ENCODE measurements at places on chromosomes 3 and 15.

DNA sequence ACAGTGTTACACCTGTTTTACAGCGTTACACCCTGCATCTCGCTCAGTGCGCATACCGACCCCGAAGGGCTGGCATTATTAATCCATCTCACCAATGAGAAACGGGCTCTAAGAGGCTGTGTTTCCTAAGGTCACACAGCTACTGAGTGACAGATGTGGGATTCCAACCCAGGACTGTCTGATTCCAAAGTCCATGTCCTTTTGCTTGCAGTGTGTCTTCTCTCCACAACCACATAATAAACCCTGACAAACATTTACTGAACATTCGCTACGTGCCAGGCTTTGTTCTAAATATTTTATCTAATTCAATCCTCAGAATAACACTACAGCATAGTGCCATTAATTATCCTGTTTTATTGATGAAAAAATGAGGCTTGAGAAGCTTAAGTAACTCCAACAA is 79.1 kb downstream of the RAB11A start:
- DNase-seq, result no peak

DNA sequence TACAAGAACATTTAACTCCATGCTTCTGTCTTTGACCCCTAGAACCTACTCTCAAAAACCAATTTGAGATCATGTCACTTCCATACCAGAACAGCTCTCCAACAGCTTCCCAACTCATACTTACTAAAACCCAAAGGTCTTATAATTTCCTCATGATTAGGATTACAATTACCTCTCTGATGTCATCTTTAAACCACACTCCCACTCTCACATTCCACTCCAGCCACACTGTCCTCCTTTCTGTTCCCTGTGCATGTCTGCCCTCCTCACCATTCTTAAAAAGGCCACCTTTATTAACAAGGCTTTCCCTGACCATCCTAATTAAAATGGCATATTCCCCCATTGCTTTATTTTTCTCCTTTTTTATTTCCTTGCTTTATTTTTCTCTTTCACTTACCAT is 18.9 kb downstream of the PHC3 start:
- no peak for DNase-seq

DNA sequence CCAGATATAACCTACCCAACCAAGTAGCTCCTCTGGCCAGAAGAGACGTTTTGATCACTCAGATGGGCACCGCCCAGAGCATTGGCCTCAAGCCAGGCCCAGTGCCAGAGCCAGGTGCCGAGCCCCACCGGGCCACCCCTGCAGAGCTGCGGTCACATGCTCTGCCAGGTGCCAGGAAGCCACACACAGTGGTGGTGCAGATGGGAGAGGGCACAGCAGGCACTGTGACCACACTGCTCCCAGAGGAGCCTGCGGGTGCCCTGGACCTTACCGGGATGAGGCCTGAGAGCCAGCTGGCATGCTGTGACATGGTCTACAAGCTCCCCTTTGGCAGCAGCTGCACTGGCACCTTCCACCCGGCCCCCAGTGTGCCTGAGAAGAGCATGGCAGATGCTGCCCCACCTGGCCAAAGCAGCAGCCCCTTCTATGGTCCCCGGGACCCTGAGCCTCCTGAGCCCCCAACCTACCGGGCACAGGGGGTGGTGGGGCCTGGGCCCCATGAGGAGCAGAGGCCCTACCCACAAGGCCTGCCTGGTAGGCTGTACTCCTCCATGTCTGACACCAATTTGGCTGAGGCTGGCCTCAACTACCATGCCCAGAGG is 19.1 kb upstream of the APEH start:
- DNase-seq, result no peak

DNA sequence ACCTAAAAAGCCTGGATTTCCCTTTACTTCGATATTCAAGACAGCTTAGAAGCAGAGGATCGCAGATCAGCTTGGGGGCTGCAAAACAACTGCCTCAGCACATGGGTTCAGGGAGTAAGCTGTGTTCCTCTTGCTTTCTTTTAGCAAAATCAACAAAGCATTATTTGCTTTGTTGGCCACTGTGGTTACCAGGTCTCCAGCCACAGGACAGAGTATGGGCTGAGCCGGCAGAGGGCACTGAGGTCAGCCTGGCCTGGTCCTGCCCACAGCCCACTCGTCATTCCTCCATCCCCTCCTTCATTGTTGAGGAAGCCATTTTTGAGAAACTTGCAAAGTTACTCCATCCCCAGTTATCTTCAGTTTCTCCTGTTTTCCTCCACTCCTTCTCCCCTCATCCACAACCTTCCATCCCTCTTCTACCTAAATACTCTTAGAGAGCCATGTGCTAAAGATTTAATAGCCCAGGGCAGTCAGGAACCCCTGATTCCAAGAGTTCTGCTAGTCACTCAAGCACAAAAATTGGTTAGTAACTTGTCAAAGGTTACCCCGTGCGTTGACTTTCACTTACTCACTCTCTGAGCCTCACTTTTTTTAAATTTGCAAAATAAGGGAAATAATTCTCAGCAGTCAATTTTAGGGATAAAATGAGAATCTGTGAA is 60.0 kb upstream of the HES1 start:
- no peak for DNase-seq

- no peak for DNase-seq
Observed at GRCh38 chr3:60081381-60082095, 1031.7 kb upstream of the CFAP20DC start.

All from Daoy (cell line).